ENCODE measurements at places on chromosomes 4 and X. TPM values are rescaled to one million over a fixed set of nuclear protein-coding genes. Genes with fewer than 3 reads are reported as not detected.
A peak's percentile ranks its signal among the peaks of the same experiment; 100 is the strongest.

Gene P2RY8
- total RNA-seq: 0.16 TPM

- DNase-seq: no peak
Measured at GRCh38 chr4:47075919-47076318, 44.6 kb downstream of the GABRB1 start.

DNA sequence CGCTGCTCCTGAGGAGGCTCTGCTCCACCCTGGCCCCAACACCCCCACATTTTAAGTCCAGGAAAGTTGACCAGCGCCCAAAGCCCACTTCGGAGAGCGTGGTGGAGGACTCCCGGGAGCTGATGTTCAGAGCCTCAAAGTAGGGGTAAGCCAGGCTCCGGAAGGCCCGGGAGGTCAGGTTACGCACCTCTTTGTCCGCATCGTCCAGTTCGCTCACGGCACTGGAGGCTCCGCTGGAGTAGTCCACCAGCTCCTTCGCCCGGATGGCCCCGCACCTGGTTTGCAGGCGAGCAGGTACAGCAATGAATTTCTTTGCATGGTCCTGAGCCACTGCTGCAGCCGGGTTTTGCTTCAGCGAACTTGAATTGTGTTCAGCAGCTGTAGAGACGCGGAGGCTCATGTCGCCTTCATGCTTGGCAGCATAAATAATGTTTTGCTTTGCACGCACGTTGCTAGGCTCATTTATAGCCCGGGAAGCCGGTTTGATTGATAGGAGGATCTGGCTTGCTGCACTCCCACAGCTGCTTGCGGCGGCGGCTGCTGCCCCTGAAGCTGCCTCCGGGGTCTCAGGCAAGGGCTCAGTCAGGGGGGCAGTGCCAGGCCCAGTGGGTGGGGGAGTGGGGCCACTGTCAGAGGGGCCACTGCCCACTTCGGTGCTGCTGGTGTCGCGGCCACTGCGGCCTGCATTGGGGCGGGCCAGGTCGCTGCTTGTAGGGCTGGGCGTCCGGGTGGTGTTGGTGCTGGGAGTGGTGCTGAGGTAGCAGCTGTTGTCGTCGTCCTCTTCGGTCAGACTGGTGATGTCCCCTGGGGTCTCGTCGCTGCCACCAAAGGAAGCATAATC lies 4.8 kb downstream of the C4orf54 start:
- no peak for DNase-seq

Gene EMCN
- total RNA-seq: 4.2 TPM

DNA sequence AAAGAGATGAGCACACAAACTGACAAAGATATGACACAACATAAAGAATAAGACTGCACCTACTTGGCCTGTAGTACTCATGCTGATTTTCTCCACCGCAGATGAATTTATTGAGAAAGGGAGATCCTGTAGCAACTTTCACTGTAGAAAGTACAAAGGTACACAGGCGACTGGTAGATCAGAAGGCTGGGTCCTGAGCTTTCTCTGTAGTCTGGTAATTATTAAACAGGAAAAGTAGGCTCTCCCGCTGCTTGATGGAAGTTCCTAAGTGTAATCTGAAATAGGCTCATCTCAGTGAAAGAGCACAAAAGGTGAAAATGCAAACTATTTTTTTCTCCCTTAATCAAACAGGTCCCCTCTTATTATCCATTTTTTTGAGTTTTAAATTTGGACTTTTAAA lies at the start of gene ADH6:
Gene ADH6 (minus strand): TSS at position 175 of the 400 bp plus-strand sequence. CDS start 94 bp downstream, at position 81.
- no peak for DNase-seq

- DNase-seq: no peak
Measured at GRCh38 chrX:8823698-8824097, 22.5 kb upstream of the FAM9A start.

- DNase-seq: peak; percentile 51
Measured at GRCh38 chrX:153970357-153971123, 1.1 kb downstream of the HCFC1 start.
